ENCODE measurements at places on chromosomes 3 and 15. TPM values are rescaled to one million over a fixed set of nuclear protein-coding genes. Genes with fewer than 3 reads are reported as not detected.

Gene CHRNA3
- total RNA-seq = not detected

Gene CLDND1
- total RNA-seq = 175 TPM

Gene FMN1
- 27.5 TPM for total RNA-seq

Gene TRAT1
- total RNA-seq = not detected

Gene GSK3B
- total RNA-seq = 28.7 TPM

Gene KNG1
- not detected for total RNA-seq

Gene PARP14
- 57.1 TPM for total RNA-seq

Gene MCTP2
- 15.7 TPM for total RNA-seq

Gene PLIN1
- total RNA-seq = 5.7 TPM

Gene AADACL2
- total RNA-seq = not detected

Gene CHRD
- 21.7 TPM for total RNA-seq

Gene LRRK1
- 17.2 TPM for total RNA-seq

Gene ATP8B4
- 16.9 TPM for total RNA-seq

Gene SPRED1
- 24.6 TPM for total RNA-seq

Gene LSMEM2
- not detected for total RNA-seq

Gene PPCDC
- total RNA-seq = 8.5 TPM

Gene RPL4
- 3,413 TPM for total RNA-seq

Gene PLSCR5
- total RNA-seq = not detected

Gene GOLGA8J
- 1.2 TPM for total RNA-seq

Gene LEKR1
- total RNA-seq = not detected

Gene PPM1L
- total RNA-seq = 13.3 TPM

Gene RNU5B-1
- not detected for total RNA-seq

Gene SCN11A
- total RNA-seq = not detected

Gene IQSEC1
- 121 TPM for total RNA-seq

Gene EDC3
- total RNA-seq = 11.5 TPM

Gene ITGA11
- 246 TPM for total RNA-seq

Gene ZDHHC3
- 72.3 TPM for total RNA-seq

Gene PP2D1
- not detected for total RNA-seq

Gene RCCD1
- 23.7 TPM for total RNA-seq

Gene SIN3A
- 34.0 TPM for total RNA-seq

Gene EIF2B5
- total RNA-seq = 38.7 TPM

Gene TIMP4
- 56.7 TPM for total RNA-seq

Gene SPESP1
- 3.3 TPM for total RNA-seq

Gene GUCA1C
- not detected for total RNA-seq

Gene RSL24D1
- 34.9 TPM for total RNA-seq

Gene BSN
- 0.35 TPM for total RNA-seq

Gene ITIH1
- total RNA-seq = not detected

Gene PLA2G4D
- not detected for total RNA-seq

Gene CYP8B1
- total RNA-seq = not detected

Gene SLC2A2
- total RNA-seq = not detected
